ENCODE measurements at places on chromosomes 7 and 10.

- no peak for DNase-seq
These were observed 59.6 kb downstream of the VOPP1 start for GRCh38 chr7:55512635-55513191.

DNA sequence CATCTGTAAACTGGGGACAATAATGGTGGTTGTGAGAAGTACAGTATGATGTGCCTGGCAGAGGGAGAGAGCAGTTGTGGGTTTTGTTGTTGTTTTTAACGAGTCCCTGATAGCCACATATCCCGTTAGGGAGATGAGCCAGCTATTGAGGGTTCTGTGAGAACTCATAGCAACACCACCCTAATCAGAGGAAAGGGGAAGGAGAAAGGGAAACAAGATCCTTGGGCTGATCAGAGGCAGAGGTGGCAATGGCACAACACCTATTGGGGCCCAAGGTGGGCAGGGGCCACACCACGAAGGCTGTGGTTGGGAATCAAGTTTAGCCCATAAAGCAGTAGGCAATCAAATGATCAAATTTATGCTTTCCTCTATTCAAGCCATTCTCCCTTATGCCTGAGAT, 1.7 kb upstream of the MRPS24 start:
- DNase-seq, result no peak

GRCh38 chr7:42445691-42446090, 208.7 kb upstream of the GLI3 start:
- no peak for DNase-seq

GRCh38 chr10:50946991-50947781, 61.8 kb upstream of the A1CF start:
- no peak for DNase-seq

GRCh38 chr7:135879233-135879632, 97.9 kb downstream of the MTPN start:
- DNase-seq, result no peak

DNA sequence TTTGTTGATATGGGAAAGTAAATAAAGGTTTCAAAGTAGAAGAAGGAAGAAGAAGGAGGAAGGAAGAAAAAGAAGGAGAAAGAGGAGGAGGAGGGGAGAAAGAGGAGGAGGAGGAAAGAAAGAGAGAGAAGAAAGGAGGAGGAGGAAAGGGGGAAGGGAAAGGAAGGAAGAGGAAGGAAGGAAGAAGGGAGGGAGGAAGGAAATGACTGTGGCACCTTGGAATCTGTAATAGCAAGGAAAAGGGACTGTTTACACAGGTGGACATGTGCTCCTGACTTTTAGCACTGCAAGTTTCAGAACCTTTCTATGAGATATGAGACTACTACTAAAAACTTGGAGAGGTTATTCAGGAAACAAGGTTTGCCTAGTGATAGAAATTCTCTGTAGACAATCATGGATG, 153.2 kb downstream of the BTAF1 start:
- no peak for DNase-seq

GRCh38 chr7:13952921-13953320, 36.5 kb downstream of the ETV1 start:
- no peak for DNase-seq

DNA sequence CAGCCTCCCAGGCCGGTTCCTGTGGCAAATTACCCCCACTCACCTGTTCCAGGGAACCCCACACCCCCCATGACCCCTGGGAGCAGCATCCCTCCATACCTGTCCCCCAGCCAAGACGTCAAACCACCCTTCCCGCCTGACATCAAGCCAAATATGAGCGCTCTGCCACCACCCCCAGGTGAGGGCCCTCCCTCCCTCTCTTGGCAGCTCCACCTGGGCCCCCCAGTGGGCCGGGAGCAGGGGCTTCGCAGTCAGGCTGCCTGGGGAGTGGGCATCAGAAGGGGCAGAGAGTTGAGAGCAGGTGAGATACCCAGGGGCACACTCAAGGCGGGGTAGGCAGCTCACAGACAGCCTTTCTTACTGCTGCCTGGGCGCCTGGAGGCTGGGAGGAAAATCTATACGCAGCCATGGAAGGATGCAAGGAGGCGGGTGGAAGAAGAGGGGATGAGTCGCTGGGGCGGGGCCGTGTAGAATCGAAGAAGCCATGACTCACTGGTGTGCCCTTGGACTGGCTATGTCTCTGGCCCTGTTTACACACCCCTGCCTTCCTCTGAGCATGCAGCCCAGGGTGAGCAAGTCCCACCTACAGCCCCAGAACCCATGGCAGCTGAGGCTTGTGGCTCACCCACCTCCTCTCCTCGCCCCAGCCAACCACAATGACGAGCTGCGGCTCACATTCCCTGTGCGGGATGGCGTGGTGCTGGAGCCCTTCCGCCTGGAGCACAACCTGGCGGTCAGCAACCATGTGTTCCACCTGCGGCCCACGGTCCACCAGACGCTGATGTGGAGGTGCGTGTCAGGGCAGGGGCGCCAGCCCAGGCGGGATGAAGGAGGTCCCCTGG, 48.6 kb upstream of the PPIF start:
- no peak for DNase-seq
